Type B pancreatic cell (in vitro differentiated cells): ENCODE measurements at places on chromosomes 5 and 9. TPM values are rescaled to one million over a fixed set of nuclear protein-coding genes. Genes with fewer than 3 reads are reported as not detected.

Gene HTR4
- total RNA-seq = 0.29 and 1.4 TPM in 2 replicates

Gene DAPK1
- total RNA-seq = 160 and 246 TPM in 2 replicates

DNA sequence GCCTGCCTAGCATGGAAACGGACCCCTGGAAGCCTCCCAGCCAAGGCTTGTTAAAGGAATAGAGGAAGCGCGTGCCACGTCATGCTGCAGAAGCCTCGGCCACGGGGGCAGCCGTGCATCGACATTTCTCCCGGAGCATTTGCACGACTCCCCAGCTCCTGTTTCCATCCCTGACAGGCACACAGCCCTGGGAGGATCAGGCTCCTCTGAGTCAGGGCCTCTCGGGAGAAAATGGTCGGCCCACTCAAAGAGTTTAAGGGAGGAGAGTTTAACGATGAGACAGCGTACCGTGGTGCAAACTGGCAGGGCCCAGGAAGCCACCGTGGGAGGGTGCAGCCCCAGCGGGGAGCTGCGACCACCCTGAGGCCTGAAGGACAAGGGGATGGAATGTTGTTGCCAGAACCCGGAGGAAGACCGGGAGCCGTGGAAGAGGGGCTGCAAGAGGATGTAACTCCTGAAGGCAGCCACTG is 213.6 kb downstream of the PAX5 start:
- DNase-seq = no peak

DNA sequence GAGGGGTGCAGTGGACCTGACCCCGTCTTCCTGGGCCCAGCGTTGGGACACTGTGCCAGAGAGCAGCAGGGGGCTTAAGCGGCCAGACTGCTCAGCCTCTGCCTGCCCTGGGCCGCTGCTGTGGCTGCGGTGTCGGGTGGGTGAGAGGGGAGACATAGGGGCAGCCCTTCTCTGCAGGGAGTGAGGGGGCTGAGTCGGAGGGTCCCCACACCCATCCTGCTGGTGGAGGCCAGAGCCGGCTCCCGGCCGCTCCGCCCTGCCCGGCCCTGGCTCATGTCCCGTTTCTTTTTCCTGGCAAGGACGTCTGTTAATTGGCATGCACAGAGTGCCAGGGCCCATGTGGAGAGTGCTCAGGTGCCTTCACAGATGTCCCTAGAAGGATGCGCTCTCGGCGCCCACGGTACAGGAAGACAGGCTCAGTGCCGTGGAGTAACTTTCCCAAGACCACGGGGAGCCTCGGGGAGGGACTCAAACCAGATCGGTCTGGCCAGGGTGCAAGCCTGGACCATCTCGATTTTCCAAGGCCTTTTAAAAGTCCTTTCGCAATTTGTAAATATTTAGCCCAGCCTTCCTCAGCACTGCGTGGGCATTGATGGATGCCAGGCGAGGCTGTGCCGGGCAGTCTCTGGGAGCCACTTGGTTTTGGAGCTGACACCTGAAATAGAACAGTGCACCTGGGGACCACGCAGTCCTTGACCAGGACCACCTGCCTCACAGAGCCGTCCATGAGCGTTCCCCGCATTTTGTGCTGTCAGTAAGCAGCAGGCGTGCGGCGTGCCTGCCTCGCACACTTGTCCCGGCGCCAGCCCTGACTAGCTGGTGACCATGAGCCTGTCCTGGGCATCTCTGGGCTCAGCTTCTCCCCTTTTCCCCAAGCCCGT is 60.9 kb downstream of the RXRA start:
- no peak for DNase-seq

DNA sequence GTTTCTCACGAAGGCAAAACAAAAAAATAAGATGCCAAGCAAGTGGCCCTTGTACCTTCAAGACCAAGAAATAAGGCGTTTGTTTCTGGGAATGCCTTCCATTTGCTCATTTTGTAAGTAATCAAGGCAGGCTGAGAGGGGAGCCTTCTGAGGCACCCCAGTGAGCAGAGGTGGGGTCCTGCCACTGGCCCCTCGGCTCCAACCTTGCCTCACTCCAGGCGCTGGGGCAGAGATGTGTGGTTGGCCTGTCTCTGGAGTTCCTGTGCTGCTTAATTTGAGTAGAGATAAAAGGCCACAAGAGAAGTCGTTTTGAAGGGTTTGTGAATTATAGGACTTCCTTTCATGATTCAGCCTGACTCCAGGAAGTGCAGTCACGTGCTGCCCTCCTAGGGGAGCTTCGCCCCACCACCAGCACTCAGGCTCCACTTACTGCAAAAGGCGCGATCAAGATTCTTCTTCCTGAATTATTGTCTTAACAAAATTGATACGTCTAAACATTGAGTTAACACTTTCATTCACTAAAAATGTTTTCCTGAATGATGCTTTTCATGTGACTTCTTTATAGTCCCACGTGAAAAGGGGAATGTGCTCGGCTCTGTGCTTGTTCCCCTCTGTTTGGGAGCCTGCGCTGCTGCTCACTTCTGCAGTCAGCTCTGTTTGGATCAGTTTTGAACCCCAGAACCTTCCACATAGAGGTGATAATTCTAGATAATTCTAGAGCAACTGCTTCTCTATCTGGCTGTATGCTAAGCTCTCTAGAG is 13.7 kb downstream of the SYK start:
- DNase-seq = no peak

- DNase-seq = no peak
These were observed 129.7 kb downstream of the NTRK2 start for GRCh38 chr9:84799251-84799650.

GRCh38 chr9:100303747-100304146 is 49.0 kb downstream of the TEX10 start:
- no peak for DNase-seq

DNA sequence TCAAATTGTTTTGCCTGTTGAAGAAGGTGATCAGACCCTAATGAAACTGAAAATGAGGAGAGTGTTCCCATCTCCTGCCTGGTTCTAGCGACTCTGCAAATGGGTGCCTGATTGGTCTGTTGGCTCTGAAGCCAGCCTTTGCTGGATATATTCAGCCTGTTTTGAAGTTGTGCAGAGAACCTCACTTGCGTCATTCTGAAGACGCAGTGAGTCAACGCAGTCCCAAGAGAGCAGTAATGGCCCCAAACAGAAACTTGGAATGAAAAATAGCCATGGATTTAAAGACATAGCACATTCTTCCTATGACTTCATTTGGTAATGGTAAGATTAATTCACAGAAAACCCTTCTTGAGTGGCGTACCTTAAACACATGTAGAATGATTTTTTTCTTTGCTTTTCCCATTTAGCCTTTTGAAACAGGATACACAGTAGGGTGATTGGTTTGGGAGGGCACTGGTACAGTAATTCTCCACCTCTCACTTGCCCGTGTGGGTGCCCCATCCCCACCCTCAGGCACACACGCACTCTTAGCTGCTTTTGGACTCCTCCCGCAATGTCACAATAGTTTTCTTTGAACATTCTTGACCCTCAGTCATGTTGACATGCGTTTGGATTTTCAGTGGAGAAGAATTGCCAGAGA is 54.1 kb upstream of the ABL1 start:
- no peak for DNase-seq
